T-cell (primary cell): ENCODE measurements at places on chromosomes 1 and 21.

DNA sequence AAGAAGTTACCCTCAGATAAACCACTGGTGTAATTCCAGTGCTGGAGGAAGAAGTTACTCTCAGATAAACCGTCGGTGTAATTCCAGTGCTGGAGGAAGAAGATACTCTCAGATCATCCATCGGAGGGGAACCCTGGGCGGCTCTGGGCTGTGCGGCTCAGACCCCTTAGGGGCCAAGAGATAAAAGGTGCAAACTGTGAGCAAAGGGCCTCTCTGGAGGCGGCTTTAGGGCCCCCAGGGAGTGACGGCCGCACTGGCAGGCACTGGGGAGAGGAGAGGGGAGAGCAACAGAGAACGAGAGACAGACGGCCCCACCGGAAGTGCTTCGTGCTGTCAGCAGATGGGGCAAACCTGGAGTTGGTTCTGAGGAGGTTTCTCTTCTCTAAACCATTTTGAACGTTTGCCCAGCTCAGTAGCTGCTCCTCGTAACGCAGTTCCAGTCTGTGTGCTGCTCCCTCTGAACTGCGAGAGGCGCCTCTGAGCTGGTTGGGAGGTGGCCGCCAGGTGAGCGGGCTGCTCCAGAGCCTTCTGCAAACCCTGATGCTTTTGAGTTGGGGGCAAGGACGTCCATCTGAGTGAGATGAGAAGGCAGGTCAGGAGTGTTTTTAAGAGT lies 62.6 kb upstream of the COL6A1 start:
- no peak for DNase-seq

DNA sequence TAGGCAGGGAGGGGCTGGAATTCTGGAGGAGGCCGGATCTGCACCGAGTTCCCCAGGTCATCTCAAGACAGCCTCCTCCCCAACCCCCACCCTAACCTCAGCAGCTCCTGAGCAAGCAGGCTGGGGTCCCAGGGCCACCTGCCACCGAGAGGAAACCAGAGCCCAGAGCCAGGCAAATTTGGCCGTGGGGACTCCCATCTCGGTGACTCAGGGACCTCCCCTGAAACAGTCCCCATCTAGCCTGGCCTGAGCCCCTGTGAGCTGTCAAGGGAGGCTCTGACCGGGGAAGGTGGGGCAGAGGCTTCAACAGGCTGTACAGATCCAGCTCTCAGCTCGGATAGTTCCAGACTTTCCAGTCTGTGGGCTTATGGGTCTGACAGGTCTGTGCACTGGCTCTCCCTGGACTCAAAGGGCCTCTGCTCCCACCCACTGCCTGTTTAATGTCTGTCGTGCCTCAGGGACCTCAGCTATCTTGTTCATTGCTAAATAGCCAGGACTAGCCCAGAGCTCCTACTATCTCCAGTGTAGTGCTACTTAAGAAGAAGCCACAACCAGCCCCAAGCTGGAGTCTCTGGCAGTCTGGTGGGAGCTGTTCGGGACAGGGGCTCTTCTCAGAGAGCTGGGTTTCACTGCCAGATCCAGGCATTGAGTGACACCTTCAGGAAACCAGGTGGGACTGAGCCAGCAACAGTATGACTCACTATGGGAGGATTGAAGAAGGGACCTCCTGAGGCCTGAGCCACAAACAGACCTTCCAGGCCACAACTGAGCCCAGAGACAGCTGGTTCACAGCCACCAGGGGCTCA lies 25.6 kb downstream of the MATN1 start:
- no peak for DNase-seq

DNA sequence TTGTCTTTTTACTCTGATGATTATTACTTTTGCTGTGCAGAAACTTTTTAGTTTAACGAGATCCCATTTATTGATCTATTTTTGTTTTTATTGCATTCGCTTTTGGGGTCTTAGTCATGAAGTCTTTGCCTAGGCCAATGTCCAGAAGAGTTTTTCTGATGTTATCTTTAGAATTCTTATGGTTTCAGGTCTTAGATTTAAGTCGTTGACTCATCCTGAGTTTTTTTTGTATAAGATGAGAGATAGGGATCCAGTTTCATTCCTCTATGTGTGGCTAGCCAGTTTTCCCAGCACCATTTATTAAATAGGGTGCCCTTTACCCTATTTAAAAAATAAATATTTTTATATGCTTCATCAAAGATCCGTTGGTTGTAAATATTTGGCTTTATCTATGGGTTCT lies 13.2 kb downstream of the MAN1C1 start:
- DNase-seq = no peak

- DNase-seq = no peak
These were observed 46.9 kb upstream of the GNG12 start for GRCh38 chr1:67880056-67880601.

DNA sequence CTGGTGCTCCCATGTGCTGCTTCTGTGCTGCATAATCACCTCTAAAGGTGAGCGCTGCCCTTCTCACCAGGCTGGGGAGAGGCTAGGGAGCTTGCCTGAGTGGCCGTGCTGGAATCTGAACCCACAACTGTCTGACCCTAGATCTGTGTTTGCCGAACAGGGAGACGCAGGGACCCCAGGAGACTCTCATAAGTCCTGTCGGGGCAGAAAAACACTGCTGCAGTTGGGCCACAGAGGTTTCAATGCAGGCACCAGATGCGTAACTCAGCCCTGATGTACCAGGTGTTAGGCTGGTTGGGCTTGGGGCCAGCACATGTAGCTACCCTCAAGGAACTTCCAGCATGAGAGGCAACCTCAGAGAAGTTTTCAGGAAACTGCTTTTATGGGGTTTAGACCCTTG lies 49.5 kb upstream of the DMRTB1 start:
- no peak for DNase-seq

DNA sequence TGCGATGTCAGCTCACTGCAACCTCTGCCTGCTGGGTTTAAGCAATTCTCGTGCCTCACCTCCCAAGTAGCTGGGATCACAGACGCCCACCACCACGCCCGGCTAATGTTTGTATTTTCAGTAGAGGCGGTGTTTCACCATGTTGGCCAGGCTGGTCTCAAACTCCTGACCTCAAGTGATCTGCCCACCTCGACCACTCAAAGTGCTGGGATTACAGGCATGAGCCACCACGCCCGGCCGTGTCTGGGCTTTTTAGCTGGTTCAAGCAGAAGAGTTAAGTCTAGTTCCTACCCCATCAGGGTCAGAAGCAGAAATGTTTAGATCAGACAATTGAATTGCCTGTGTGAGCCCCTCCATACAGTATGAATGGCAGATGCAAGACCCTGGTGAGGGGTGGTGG lies 27.7 kb upstream of the RIPK4 start:
- DNase-seq = no peak

- DNase-seq = no peak
These were observed 223.0 kb downstream of the LTN1 start for GRCh38 chr21:28769683-28770082.

DNA sequence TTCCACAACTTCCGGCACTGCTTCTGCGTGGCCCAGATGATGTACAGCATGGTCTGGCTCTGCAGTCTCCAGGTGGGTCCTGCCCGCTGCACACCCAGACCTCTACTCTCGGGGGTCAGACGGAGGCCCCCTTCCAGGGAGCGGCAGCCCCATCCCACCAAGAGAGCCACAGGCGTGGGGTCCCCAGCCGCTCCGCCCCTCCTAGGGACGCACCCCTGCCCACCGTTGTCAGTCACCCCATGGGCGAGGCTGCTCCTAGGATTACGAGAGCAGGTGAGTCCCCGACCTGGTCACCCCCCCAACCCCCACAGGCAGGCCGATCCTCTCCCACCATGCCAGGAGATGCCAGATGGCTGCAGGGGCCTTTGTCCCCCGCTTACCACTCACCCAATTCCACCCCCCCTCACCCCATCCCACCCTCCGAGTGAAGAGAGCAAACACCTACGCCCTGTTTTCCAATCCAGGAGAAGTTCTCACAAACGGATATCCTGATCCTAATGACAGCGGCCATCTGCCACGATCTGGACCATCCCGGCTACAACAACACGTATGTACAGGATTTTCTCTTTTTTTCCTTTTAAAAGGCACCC lies 107.0 kb downstream of the PDE9A start:
- no peak for DNase-seq

GRCh38 chr1:116751146-116751545 lies 3.1 kb upstream of the CD2 start:
- no peak for DNase-seq

DNA sequence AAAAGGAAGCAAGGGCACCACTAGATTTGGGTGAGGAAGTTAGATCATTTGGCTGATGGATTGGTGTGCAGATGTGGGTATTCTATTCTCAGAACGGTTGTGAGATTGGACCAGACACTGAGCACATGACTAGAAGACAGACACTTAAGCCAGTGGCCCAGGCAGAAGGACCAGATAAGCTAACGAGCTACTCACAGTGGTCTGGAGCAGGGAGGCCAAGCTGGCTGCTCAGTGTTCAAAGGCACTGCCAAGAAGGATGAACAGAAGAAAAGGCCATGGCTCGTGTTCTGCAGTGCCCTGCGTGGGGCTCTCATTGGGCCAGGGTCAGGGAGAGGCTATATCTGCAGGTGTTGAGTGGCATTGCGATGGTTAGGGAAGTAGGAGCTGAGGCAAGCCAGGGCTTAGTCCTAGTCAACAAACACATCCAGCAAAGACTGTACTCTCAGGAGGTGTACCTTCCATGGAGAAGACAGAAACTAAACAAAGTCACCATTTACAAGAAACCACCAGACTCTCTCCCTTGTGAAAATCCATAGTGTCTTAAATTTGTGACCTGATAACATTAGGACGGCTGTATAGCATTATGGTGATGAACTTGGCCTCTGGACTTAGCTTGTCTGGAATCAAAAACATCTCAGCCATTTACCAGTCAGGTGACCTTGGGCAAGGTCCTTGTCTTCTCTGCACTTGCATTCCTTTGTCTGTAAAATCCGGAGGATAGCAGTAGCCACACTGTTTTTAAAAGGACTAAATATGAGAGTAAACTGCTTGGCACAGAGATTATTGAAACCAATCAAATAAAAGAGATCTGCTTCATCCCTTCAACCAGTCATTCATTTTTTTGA lies 274.5 kb downstream of the SIPA1L2 start:
- DNase-seq = no peak

GRCh38 chr1:13507075-13507474 lies 6.7 kb downstream of the LRRC38 start:
- DNase-seq = no peak

DNA sequence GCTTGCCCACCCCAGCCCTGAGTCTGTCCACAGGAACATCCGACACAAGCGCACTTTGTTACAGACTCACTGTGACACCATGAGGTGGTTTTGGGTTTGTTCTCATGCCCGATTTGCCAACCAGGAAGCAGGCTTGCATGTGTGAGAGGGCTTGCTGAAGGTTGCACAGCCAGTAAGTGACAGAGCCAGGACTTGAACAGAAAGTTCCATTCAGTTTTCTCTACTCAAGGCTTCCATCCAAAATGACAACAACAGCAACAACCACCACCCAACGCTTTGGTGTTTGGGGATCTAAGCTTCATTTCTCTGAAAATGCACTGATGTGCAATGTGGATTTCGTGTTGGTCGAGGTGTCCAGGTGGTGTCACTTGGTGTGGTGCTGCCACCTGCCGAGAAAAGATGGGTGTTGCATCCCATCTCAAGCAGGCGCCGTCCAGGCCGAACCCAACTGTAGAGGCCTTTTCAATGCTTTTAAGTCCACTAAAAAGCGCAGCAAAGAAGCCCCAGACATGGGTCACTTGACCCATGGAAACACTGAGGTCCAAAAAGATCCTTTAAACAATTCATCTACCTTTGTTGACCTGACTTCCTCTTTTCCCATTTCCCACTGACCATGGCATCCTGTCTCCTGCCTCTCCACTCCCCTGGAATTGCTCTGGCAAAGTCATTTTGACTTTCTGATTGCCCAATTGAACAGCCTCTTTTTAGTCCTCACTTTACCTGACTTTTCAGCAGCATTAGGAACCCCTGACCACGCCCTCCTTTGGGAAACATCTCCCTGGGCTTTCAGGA lies 12.2 kb downstream of the CITED4 start:
- peak; percentile 68 for DNase-seq

DNA sequence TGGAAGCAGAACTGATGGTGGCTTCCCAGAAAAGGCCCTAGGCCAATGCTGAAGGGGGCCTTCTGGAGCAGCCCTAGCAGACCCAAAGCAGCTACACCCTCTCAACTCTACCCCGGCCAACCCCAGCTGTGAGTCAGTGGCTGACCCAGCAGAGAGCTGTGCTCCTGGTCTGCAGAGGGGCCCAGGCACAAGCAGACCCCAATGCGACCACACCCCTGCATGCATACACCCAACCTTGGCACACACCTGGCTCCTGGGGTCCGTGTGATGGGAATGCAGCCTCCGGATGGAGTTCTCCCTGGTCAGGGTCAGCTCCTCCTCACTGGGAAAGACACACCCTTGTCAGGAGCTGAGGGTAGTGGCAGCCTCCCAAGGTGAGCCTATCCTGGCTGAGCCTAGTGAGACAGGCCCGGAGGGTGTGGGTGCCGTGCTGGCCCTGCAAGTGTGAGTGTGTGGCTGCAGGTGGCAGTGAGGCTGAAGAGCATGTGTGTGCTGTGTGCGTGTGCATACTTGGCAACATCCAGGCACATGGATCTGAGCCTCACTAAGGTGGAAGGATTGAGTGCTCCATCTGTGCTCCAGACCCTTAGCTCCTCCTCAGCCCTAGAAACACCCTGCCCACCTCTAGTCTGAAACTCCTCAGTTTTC lies 3.9 kb upstream of the ARHGAP30 start:
- DNase-seq = no peak

- DNase-seq = no peak
These were observed 1.3 kb downstream of the INAVA start for GRCh38 chr1:200895801-200896530.

- no peak for DNase-seq
These were observed 51.1 kb upstream of the PDC start for GRCh38 chr1:186511761-186512637.

- DNase-seq = no peak
These were observed 114.5 kb upstream of the PLPPR5 start for GRCh38 chr1:99119188-99119587.

- no peak for DNase-seq
These were observed 18.7 kb downstream of the C1orf198 start for GRCh38 chr1:230849451-230850224.

- DNase-seq = no peak
These were observed 9.0 kb downstream of the ATP8B2 start for GRCh38 chr1:154334079-154335024.

GRCh38 chr1:9179463-9180110 lies 50.7 kb upstream of the GPR157 start:
- DNase-seq = no peak

DNA sequence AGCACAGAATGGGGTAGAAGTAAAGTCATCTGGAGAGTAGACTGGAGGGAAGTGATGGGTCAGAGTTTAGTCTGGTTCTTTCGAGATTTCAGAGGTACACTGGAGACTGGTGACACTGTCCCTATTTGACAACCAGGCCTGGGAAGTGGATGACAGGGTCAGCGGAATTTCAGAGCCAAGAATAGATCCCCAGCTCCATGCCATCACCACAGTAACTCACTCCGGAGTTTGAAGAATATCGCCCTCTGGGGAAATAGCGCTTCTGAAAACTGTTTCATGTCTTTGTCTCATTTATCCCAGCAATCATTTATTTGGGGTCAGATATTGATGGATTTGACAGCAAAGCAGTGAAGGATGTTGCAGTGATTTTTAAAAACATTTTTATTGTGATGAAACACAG lies 7.6 kb upstream of the NFASC start:
- DNase-seq = no peak

- DNase-seq = no peak
These were observed 37.2 kb downstream of the RRP1 start for GRCh38 chr21:43826623-43826974.

- no peak for DNase-seq
These were observed 1.4 kb downstream of the IL6R start for GRCh38 chr1:154406572-154406879.
